ENCODE measurements at places on chromosomes 5 and 9.

DNA sequence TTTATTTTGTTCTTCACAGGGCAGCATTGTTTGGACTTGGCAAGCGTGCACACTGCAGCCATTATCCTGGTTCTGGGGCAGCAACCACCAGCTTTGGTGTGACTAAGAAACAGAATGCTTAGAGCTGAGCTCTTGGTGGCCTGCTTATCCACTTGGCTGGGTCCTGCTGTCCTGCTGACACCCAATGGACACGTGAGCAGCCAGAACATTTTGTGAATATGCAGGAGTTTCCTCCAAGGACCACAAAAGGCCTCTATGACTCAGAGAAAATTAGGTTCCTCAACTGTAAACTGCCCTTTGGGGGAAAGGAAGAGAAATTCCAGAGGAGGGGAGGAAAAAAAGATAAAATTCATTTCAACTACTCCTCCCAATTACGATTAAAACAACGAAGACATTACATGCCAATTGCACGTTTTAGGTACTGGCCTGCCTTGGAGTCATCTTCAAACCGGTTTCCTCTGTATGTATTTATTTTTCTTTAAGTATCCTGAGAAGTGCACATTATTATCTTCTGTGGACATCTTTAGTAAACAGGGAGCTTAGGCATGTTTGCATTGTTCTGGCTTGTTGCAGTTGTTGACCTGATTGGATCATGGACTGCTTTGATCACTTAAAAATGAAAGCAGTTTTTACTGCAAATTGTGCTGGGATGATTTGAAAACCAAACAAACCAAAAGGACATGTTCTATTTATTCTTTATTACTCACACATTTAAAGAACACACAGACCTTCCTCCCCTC, 82.3 kb upstream of the TLE4 start:
- DNase-seq: no peak

- no peak for DNase-seq
These were observed 743.9 kb upstream of the SEMA6A start for GRCh38 chr5:117318528-117318927.

- DNase-seq: no peak
These were observed 6.3 kb upstream of the CLPTM1L start for GRCh38 chr5:1351156-1351555.

- DNase-seq: no peak
These were observed 26.0 kb upstream of the C9orf72 start for GRCh38 chr9:27599102-27599869.

GRCh38 chr5:138037907-138038633, 5.2 kb upstream of the FAM13B start:
- DNase-seq: no peak

GRCh38 chr9:32253731-32254130, 130.7 kb upstream of the ACO1 start:
- DNase-seq: no peak

DNA sequence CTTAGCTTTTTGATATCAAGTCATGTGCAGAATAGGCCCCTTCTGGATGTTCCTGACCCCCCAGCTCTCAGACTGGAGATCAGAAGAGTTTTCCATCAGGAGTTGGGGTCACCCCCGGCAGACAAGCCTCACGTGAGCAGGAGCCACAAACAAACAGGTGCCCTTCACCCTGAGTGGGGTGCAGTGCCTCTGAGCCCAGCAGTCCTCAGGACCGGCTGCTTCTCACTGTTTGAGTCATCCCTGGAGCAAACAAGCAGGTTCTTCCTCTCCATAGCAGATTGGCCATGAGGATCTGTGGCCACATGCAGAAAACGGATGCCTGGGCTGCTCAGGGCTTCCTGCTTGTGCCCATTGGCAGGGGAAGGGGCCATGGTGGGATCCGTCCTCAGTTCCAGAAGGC, 47.0 kb downstream of the LRSAM1 start:
- no peak for DNase-seq
